ENCODE measurements at places on chromosomes 2 and 18. TPM values are rescaled to one million over a fixed set of nuclear protein-coding genes. Genes with fewer than 3 reads are reported as not detected.

The IL37 gene
- not detected for total RNA-seq

The IGFBP2 gene
- 10.6 TPM for total RNA-seq

The KATNAL2 gene
- total RNA-seq: 10.4 TPM

The SULT1C4 gene
- 0.33 TPM for total RNA-seq

The NPAS2 gene
- total RNA-seq: 5.4 TPM

All from fibroblast of the aortic adventitia (primary cell).